ENCODE measurements at places on chromosomes 6 and 20.

GRCh38 chr20:38222231-38222922 is 38.2 kb downstream of the KIAA1755 start:
- peak; percentile 62 for DNase-seq

GRCh38 chr6:7637533-7637932 is 47.5 kb downstream of the SNRNP48 start:
- no peak for DNase-seq

- DNase-seq, result no peak
Observed at GRCh38 chr6:149985481-149985937, 21.8 kb downstream of the ULBP1 start.

GRCh38 chr6:467111-467510 is 75.6 kb downstream of the IRF4 start:
- DNase-seq, result no peak

DNA sequence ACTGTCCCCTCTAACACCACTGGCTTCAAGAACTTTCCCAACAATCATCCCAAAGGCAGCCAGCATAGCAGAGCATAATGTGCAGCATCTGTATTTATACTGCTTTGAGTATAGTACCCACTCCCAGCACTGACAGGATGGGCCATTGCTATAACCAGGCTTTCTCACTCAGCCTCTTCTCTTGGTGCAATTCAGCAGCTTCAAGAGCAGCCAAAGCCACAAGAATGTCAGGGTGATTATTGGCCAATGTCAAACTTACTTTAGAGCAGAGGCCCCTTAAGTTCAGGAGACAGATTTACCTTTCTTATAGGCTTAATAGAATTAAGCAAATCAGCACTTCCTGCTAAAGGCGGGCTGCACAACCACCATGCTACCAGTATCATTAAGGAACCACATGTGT is 232.4 kb upstream of the RSPO3 start:
- no peak for DNase-seq

DNA sequence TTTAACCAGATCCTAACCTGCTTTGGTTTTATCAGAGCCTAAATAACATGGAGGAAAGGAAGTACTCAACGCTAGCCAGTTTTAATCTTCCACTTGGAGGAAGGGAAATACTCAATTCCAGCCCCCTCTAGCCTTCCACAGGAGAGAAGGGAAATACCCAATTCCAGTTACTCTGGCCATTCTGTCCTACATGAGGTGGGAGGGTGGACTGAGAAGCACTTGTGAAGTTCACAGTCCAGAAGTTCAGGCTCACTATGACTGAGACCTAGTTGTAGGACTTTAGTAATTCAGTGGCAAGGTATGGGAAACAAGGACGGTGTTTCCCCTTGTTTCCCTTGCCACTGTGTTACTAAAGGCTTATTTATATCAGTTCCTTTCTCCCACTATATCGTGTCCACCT is 672.0 kb downstream of the RFPL4B start:
- no peak for DNase-seq

- no peak for DNase-seq
Observed at GRCh38 chr6:11699576-11699975, 79.0 kb downstream of the ADTRP start.

GRCh38 chr6:105015482-105015881 is 58.6 kb downstream of the LIN28B start:
- DNase-seq, result no peak

- DNase-seq, result no peak
Observed at GRCh38 chr20:35607003-35607735, 8.5 kb upstream of the SPAG4 start.

- no peak for DNase-seq
Observed at GRCh38 chr20:59571151-59571550, 33.2 kb upstream of the PHACTR3 start.

DNA sequence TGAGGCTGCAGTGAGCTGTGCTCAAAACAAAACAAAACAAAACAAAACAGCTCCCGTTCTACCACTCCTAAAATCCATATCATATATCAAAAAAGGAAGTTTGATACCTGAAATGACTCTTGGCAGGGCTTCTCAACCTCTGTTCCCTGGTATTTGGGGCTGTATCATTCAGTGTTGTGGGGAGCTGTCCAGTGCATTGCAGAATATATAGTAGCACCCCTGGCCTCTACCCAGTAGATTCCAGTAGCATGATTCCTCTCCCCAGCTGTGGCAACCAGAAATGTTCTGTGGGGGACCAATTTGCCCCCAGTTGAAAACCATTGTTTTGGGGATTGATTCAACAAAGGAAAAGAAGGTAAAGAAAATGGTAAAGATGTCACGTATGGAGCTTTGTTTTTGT is 238.9 kb downstream of the PRL start:
- DNase-seq, result no peak

DNA sequence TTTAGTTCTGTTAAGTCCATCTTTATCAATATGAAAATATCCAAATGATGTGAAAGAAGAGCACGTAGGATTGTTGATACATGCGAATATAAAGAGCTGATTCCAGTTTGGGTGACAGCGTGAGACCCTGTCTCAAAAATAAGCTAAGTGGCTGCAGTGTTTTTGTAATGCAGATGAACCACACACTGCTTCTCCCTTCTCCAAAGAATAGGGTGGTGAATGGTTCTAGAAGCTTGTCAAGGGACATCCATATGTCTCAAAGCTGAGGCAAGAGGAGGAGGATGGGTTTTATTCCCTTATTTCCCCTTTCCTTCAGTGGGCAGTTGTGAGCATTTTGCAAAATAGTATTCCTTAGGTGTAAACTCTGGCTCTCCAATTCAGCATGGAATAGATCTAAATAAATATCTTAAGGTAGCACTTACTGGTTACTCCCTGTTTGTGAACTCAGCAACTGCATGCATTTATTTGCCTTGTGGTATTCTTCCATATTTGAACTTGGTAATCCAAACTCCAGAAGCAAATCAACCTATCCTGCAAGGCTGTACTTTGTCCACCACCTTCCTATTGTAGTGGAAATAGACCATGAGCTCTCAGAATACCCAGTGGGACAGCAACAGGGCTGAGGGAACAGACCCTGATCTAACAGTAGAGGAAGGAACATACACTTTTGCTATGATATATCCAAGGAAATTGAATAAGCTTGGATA is 38.0 kb downstream of the XRN2 start:
- no peak for DNase-seq

DNA sequence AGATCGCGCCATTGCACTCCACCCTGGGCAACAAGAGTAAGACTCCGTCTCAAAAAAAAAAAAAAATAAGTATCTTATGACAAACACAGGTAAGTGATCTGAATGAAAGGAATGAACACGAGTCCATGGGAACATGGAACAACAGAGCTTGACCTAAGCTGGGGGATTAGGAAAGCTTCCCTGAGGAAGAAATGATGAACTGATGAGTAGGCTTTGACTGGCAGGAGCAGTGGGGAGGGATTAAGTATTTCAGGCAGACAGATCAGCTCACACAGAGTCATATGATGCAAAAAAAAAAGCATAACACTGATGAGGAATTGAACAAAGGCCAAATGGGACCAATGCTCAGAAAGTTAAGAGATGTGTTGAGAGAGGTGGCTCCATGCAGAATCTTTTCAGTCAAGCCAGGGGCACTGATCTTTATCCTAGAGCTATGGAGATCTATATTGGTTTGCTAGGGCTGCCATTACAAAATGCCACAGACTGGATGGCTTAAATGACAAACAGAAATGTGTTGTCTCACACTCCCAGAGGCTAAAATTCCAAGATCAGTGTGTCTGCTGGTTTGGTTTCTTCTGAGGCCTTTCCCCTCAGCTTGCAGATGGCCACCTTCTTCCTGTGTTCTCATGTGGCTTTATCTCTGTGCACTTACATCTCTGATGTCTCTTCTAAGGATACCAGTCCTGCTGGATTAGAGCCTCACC is 85.6 kb downstream of the ANKRD6 start:
- no peak for DNase-seq

GRCh38 chr6:167397712-167398111 is 72.8 kb downstream of the TTLL2 start:
- no peak for DNase-seq

- no peak for DNase-seq
Observed at GRCh38 chr20:19976595-19977372, 40.4 kb upstream of the NAA20 start.

DNA sequence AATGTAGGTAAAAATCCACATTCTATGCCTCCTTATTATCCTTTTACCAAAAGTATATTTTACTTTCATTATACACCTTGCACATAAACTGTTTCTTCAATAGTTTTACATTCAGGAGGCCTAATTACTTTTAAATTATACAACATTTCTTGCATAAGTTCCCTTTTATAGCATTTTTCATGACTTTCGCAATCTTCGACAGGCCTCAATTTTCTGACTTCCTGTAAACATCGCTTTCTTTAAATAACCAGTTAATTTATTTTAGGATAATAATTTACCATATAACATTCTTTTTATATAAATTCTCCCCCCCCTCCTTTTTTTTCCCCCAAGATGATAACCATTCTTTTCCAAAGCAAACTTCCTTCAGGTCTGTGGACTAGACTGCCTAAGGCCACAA is 9.2 kb downstream of the SLC35A1 start:
- no peak for DNase-seq

- DNase-seq, result no peak
Observed at GRCh38 chr20:62316331-62317166, 13.8 kb downstream of the ADRM1 start.

- DNase-seq, result no peak
Observed at GRCh38 chr6:11672256-11672655, 106.3 kb downstream of the ADTRP start.

DNA sequence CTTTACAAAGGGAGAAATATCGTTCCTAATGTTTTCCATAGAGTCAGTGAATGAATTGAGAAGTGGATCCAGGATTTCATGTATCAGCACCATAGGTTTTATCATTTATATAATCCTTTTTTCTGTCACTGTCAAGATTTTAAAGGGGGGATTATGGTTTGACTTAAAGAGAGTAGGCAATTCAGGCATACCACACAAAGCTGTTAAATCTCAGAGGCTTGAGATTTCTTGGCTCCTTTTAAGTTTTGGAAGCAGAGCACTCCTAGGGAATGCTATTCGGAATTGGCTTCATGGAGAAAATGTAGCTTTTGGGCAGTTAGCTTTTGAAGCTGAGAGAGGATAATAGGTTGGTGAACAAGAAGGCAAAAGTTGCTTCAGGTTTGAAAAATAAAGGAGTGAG is 274.7 kb downstream of the SOX4 start:
- no peak for DNase-seq

- no peak for DNase-seq
Observed at GRCh38 chr20:34200023-34200422, 41.2 kb upstream of the ASIP start.

DNA sequence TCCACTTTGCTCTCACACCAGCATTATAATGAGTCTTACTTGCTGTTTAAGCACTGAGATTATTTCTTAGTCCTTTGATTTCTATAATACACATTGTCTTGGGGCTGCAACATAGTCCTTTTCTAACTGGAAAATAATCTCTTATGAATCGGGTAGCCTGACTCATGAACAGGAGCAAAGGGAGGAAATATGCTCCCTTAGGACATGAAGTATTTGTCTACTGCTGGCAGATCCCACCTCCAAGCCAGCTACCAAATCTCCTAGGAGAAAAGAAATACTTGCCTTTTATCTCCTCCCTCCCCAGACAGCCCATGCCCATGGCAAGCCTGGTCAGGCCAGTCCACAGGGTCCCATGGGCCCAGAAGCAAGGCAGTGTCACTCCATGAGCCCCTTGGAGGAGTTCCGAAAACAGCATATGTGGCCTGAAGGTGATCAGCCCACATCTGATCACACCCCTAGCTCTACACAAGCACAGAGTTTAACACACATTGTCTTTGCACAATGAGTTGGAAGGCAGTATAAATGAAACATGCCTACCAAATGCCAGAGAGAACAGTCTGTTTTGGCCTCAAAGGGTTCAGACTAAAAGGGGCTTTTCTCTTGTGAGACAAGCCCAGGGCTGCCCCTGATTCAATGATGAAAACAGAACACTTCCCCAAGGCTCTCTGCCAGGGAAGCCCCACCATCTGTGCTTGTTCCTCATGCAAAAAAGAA is 37.1 kb upstream of the SLC4A11 start:
- DNase-seq, result no peak

- DNase-seq, result no peak
Observed at GRCh38 chr6:100464162-100464851, 414 bp downstream of the SIM1 start.

- DNase-seq, result no peak
Observed at GRCh38 chr20:57795342-57795697, 85.5 kb upstream of the PMEPA1 start.

- no peak for DNase-seq
Observed at GRCh38 chr20:62066983-62067433, 1.3 kb upstream of the TAF4 start.

GRCh38 chr6:125008261-125008703 is 46.0 kb downstream of the RNF217 start:
- no peak for DNase-seq

GRCh38 chr6:157528931-157529653 is 148.1 kb downstream of the ZDHHC14 start:
- DNase-seq, result no peak

DNA sequence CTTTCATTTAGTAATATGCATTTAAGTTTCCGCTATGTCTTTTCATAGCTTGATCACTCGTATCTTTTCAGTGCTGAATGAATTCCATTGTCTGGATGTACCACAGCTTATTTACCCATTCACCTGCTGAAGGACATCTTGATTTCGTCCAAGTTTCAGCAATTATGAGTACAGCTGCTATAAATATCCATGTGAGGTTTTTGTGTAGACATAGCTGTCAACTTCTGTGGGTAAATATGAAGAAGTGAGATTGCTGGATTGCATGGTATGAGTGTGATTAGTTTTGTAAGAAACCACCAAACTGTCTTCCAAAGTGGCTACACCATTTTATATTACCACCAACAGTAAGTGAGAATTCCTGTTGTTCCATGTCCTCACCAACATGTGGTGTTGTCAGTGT is 79.2 kb upstream of the STMND1 start:
- no peak for DNase-seq

GRCh38 chr6:119308048-119308570 is 41.5 kb downstream of the MAN1A1 start:
- no peak for DNase-seq

- peak; percentile 49 for DNase-seq
Observed at GRCh38 chr20:18276821-18277220, 11.5 kb upstream of the ZNF133 start.

GRCh38 chr6:114024746-114025145 is 53.8 kb upstream of the HDAC2 start:
- no peak for DNase-seq

GRCh38 chr20:3697588-3698305 is 14.7 kb downstream of the SIGLEC1 start:
- DNase-seq, result no peak

DNA sequence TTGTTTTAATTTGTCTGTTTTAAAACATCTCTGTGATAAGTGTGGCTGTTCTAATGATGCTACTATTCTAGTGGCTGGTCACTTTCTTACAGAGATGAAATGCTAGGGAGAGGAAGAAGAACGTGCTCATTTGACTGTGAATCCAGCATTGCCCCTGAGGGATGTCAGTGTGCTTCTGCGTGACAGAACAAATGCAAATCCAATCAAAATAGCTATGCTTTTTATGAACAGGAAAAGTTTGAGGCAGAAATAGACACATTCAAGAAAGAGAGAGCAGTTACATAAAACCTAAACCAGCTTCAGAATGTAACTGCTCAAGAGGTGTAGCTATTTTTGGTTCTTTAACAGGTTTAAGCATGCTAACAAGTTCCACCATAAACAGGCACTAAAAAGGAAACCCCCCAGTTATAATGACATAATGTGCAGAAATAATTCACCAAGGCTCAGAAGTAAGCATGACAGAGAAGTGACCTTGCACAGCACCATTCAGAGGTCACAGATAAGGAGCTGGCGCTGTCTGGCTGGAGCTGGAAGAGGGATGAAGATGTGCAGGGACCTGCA is 385.3 kb downstream of the EPM2A start:
- no peak for DNase-seq
